ENCODE measurements at places on chromosomes 4 and X.
A peak's percentile ranks its signal among the peaks of the same experiment; 100 is the strongest.

DNA sequence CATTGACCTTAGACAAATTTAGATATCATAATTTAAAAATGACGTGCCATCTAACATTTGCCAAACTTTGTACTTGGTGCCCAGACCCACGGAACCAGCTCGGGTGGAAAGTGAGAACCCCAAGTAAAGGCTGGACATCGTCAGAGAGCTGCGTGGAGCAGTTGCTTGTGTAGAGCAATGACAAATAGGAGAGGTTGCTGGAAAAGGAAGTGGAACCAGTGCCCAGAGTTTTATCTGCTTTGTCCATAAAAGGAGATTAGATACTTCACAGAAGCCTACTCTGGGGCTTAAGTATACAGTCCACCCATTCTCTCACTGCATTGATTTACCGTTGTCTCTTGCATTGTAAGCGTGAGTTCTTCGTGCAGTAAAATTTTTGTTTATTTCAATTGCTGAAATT, 5.4 kb upstream of the TBC1D1 start:
- DNase-seq, result no peak

GRCh38 chr4:165721815-165722214, 151.2 kb upstream of the TLL1 start:
- DNase-seq, result no peak

DNA sequence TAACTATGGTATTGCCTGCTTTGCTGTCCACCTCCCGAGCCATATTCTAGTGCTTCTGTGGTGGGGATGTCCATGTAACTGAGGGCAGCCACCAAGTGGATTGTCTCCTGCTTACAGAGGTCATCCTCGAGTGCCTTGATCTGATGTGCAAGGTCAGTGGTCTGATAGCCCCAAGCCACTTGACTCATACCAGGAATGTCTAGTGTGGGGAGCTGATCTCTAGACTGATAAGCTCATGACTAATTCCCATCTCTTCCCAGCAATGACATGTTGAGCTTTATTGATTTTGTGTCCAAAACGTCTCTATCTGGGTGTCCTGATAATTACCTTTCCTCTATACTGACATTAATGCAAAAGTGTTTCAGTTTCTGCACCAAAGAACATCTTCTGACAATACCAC, 168.4 kb upstream of the WDR1 start:
- no peak for DNase-seq

- DNase-seq, result peak; percentile 62
Measured at GRCh38 chr4:99808260-99808857, 8.3 kb upstream of the DAPP1 start.

GRCh38 chrX:9880870-9881269, 86.3 kb upstream of the CLDN34 start:
- DNase-seq, result no peak

GRCh38 chr4:63349674-63350025, 1059.6 kb downstream of the TECRL start:
- no peak for DNase-seq

- no peak for DNase-seq
Measured at GRCh38 chrX:31233941-31234496, 162.2 kb upstream of the FTHL17 start.

DNA sequence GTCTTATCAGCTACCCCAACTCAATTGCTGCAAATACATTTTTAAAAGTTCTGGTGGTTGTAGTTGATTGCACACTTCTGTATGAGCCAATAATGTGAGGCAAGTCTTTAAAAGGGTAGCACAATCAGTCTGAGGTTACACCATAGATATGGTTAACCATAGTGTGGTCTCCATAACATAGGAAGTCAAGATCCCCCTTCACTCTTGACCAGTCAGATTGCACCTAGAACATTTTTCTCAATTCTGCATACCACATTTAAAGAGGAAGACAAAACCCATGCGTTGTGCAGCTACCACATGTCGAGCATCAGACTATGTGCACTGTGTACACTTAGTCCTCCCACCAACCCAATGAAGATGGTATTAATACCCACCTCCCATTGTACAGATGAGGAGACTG, 26.5 kb upstream of the CYBB start:
- DNase-seq, result no peak

DNA sequence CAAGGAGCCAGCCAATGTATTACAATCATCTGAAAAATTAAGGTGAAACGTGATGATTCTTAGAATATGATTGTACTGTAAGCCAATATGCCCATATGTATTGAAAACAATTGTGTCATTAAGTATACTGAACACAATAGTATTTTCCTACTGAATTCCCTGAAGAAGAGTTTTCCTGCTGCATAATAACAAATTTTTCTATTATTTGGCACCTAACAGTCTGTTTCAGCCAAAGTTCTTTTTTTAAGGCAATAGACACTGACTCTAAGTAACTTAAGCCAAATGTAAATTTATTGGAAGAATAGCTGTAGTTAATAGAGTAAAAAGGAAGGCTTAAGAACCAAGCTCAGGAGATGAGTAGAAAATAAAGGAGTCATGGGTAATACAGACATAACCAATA, 220.6 kb downstream of the PPP4R3C start:
- DNase-seq, result no peak

- no peak for DNase-seq
Measured at GRCh38 chr4:61666244-61666643, 466.1 kb downstream of the ADGRL3 start.

DNA sequence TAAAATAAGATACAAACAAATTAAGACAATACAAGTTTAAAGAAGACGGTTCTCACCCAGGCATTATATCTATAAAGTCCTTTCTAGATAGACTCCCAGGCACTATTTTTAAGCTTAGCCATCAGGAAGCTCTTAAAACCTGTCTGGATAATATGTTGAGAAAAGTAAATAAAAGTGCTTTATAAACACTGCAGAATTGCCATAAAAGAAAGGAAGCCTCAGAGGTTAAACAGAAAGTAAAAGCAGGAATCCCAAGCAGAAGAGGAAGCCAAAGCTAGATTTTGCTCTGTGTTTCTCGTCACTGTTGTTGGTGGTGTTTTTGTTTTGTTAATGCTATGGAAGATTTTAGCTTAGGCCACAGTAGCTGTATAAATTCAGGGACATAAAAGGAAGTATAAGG, 1267.3 kb downstream of the PCDH19 start:
- no peak for DNase-seq

DNA sequence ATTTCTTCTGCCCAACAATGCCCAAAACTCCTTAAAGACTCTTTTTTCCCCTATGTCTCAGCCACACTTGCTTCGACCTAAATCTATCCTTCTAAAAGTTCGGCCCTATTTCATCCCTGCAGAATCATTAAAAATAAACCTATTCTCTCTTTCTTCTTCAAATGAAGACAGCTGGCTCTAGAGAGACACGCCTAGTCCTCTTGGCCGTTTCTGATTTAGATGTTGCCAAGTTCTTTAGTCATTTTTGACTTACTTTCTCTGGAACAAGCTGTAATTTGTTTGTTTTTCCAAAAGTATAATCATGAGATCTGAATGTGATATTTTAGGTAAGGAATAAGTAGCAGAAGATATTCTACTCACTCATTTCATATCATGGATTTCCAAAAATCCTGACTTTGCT, 211.6 kb downstream of the CENPC start:
- peak; percentile 3 for DNase-seq

- no peak for DNase-seq
Measured at GRCh38 chr4:119478446-119479179, 150.0 kb downstream of the PDE5A start.

- DNase-seq, result no peak
Measured at GRCh38 chrX:13666836-13667235, 13.9 kb downstream of the TCEANC start.

GRCh38 chr4:78483811-78484210, 67.8 kb upstream of the ANXA3 start:
- DNase-seq, result no peak

GRCh38 chr4:7799736-7800135, 139.9 kb downstream of the AFAP1 start:
- no peak for DNase-seq

DNA sequence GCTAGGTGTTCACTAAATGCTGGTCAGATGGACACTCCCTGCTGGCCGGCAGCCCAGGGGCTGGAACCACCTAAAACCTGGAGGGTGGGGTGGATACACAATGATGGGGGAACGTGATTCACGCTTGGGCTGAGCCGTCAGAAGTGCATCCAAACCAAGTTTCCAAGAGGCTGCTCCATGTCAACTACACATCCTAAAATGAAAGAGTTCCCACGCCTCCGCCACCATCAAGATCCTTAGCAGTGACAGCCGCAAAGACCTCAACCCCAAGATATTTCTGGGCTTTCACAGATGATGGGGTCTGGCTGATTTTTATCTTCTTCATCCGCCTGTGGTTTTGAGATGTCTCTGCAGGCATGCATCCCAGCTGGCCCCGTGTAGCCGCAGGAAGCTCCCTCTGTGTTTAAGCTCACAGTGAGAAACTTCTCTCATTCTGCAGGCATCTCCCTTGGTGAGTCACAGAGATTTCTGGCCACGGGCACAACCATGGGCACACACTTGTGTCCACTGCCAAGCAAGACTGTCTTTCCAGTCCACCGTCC, 84.4 kb downstream of the HTRA3 start:
- DNase-seq, result peak; percentile 22

DNA sequence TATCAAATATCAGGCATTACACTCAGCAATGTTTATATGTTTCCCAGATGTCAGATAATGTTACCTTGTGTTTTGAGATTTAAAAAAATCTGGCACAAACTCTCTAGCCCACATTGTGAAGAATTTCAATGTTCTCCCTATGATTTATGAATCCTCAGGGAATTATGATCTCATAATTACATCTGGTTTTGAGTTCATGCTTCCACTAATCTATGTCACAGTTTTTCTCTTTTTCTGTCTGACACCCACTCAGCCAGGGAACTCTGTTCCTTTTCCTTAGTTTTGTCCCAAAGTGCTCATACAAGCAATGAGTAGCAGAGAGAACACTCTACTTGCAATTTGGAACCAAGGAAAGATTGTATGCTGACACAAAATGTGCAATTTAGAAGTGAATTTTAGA, 212.1 kb upstream of the POF1B start:
- no peak for DNase-seq

DNA sequence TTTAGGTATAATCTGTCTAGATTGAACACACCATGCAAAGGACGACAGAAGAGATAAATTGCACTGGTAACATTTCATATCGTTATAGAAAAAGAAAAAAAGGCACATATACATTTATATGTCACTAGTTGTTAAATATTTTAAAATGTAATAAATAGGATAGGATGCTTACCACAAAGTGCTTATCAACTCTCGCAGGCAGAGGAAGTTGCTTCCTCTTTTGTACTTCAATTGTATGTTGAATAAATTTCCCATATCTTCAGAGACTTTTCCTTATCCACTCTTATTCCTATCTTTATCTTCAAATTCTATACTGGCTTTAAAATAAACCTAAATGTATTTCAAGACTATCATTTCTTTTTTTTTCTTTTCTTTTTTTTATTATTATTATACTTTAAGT, 163.3 kb upstream of the SPOCK3 start:
- no peak for DNase-seq
